ENCODE measurements at places on chromosomes 16 and 17.

GRCh38 chr17:2706911-2707510 is 4.6 kb downstream of the CLUH start:
- DNase-seq = no peak

DNA sequence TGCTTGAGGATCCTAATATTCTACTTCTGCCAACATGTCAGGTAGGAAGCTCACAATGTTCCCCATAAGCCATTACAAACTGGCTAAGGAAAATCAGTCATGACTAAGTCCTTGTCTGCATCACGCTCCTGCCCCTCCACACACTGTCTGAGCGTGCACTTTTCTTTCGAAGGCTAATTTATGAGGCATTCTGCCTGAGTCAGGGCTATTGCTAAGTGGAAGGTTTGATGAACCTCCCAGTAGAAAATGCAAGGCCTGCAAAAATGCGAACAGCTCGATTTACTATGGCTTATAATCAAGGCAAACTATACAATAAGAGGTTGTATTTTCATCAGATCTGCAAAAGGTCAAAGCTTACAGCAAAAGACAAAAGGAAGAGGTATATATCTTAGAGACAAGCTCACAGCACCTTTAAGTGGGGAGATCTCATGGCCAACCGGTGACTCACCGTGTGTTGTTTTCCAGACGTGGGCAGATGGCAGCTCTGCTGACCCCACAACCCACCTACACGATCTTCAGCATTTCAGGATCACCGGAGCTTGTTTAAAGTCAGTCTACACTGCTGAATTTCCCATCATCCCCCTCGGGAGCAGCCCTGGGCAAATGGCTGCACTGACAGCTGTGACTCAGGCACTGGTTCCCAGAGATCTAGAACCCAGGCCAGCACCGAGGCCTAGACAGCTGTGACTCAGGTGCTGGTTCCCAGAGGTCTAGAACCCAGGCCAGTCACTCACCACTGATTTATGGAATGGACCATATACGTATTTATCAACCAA is 26.1 kb downstream of the MEAK7 start:
- no peak for DNase-seq

DNA sequence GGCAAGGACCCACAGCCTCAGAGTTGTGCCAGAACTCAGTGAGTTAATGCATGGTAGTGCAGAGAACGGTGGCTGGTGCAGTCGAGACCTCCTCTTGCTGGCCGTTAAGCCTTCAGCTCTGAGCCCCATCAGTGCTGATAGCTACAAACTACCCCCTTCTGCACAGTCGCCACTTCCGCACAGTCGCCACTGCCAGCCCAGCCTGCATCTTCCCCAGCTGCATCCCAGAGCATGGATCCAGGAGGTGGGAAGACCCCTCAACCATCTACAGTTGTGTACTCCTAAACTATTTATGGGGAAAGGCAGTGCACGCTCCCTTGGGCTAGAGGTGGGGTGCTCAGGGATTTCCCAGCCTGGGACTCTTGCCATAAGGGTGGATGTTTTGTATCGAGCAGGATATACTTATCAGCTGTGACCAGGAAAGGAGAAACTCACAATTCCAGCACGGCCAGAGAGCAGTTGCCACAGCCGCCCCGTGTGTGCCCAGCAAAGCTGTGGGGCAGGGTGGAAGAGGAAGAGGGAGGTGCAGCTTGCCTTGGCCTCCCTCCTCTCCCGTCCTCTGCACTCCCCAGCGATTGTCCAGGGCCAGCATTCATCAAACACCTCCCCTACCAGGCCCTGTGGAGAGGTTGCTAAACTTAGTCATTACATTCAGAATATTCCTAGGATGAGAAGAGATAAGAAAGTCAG is 49.5 kb upstream of the CMIP start:
- no peak for DNase-seq

DNA sequence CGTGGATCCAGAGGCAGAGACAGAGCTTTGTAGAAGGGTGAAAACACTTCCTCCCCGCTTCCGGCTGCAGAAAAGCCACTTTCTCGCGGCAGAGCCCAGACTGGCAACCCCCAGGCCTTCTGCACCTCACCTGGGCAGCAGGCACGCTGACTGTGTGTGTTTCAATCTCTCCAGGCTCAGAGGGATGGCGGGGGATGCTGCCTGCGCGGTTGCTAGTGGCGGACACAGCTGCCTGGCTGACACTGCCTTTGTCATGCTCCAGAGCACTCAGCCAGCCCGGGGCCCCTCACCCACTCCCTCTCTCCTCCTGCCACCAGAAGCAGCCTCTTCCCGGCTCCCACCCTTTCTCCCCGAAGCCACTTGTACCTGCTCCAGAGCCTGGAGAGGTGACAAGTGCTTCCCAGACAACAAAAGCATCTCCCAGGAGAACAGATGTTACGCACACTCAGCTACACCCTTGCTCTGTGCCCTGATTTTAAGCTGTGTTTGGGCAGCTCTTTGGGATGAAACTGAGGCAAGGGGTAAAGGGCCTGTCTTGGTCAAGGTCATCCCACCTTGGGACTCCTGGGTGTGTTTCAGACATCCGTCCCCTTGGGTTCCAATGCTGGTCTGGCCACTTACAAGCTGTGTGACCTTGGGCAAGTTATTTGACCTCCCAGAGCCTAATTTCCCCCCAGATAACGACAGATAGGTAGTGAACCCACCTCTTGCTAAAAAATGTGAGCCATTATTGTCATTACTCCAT is 9.2 kb upstream of the GLIS2 start:
- DNase-seq = peak; percentile 40

DNA sequence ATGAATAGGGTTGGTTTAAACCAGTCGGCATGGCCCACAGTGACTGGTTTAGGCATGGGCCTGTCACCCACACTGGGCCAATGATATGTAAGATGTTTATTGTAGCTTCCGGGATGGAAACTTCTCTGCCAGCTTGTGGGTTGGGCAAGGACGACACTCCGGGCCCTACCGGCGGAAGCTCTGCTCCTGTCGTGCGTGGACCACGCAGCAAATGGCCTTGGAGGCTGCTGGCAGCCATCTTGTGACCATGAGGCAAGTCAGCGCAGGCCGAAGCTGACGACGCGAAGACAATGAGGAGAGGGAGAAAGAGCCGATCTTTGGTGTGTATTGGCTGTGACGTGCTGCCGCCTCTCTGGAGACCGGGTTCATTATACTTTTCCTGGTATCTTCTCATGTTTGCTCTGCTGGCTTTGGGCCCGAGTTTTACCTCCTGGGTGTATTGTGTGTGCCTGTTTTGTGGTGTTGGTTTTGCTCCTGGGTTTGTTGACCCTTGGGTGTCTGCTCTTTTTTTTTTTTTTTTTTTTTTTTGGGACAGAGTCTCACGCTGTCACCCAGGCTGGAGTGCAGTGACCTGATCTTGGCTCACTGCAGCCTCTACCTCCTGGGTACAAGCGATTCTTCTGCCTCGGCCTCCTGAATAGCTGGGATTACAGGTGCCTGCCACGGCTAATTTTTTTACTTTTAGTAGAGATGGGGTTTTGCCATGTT is 15.4 kb downstream of the SLC25A10 start:
- DNase-seq = no peak

GRCh38 chr17:56735842-56736241 is 97.9 kb downstream of the C17orf67 start:
- no peak for DNase-seq

DNA sequence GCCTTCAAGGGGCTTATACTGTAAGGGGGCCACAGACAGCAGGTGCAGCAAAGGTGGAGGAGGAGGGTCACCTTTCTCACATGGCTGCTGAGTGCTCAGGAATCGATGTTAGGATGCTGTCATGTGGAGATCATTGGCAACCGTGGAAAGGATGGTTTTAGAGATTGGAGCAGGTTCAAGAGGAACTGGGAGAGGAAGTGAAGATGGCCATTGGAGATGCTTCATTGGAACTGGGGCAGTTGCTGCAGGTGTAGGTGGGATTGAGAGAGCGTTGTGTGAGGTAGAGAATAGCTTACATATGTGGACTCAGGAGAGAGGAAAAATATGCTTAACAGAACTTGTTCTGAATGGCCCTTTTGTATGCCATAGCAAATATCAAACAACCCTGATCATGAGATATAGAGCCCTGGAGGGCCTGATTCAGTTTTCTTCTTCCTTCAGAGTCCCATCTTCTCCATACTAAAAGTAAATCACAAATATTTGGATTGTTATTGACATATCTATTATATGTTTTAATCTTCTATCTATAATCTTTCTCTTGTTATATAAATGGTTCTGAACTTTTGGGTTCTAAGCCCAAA is 40.8 kb downstream of the LDHD start:
- DNase-seq = no peak

DNA sequence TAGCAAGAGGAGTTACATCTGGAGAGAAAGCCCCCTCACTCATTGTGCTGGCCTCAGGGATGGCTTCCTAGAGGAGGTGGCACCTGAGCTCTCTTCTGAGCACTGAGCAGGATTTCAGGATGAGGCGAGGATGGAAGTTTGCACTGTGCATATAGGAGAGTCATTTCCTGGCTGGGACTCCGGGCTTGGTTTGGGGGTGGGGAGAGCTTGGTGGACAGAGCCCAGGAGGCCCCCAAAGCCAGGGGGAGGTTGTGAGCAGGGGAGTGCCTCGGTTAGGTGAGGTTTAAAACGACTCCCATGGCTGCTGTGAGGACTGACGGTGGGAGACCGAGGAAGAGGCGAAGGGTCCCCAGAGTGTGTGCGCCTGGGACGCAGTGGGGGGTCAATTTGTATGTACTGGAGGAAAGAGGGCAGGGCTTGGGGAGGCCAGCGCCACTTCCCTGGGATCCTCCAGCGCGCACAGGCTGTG is 1.2 kb downstream of the CAMKK1 start:
- DNase-seq = no peak

DNA sequence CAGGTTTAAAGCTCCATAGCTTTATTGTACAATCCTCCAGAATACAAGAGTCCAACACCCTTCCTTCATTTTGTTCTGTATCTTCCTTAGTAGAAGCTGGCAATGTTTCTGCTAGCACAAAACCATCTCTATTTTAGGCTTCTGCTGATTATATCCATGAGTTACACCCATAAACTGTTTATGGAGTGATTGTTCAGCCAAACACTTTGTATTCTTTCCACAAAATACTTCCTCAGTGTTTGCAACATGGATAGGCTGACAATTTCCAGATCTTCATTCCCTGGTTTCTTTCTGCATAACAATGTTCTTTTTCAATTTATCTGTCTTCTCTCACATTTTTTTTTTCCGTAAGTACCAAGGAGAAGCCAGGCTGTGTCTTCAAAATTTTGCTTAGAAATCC is 839.9 kb upstream of the CDH8 start:
- DNase-seq = no peak

DNA sequence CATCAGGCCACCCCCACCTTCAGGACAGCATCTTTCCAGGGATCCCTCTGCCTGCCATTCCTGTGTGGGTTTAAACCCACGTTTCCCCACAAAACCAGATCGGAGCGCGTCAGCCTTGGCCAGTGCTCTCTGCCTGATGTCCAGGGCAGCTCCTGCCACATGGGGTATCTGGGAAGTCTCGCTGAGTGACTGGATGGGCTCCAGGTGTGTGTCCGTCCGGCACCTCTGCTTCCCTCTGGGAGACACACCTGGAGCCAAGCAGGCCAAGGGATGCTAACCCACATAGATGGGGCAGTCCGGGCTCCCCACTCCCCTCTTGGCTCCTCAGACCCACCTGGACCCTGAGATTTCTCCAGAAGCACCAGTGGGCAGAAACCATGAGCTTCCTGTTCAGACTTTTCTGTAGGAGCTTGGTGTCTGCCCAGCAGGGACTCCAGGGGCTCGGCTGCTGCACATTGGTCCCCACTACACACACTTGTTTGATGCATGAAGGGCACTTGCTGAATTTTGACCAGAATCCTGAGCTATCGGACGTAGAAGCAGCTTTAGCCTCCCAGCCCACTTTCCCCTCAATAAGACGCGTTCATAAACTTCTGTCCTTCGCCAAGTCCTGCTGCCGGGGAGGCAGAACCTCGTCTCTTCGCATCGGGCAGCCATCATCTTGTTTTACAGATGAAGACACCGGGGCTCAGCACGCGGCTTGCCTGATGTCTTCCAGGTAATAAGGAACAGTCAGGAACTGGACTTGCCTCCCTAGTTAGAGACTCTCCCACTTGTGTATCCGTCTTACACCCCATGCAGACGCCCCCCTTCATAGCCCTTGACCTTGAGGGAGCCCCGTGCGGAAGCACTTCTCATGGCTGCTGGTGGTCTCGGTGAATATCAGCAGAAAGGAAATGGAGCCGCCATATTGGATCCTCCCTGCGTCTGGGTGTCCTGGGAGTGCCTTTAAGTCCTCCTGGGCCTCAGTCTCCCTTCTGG is 91.6 kb upstream of the ZNF469 start:
- no peak for DNase-seq

Data from activated CD4-positive, alpha-beta T cell treated with anti-CD3 and anti-CD28 coated beads for 4 hours (primary cell).